ENCODE measurements at places on chromosomes 11 and 22.

DNA sequence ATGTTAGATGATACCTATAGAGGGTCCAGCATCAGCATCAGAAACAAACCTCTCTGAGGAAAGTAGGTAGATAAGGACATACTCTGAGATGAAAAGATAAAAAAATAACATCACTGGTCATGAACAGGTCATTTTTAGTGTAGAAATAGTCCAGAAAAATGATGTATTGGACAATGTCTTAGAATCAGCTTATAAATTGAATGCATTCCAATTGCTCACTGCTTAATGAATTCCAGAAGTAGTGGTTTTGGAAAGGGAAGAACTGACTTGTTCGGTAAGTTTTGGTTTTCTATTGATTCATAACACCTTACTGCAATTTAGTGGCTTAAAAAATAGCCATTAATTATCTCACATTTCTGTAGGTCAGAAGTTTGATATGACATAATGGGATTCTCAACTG is 929.5 kb upstream of the CCDC90B start:
- no peak for DNase-seq

DNA sequence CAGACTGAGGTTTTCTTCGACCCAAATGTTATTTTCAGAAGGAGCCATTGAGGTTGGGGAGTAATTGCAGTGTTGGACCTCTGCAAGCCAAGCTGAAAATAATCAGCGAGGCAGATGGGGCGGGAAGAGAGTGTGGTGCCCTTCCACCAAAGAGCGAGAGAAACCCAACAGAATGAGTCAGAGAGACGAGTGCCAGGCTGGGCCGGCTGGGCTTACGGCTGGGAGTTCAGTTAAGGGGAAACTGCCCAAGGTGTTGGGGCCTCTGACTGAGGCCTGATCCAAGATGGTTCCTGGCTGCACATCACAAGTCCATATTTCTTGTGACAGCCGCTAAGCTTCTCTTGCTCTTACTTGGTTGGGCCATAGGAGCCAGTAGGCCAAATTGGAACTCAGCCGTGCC is 30.4 kb upstream of the CREB3L1 start:
- DNase-seq: no peak

DNA sequence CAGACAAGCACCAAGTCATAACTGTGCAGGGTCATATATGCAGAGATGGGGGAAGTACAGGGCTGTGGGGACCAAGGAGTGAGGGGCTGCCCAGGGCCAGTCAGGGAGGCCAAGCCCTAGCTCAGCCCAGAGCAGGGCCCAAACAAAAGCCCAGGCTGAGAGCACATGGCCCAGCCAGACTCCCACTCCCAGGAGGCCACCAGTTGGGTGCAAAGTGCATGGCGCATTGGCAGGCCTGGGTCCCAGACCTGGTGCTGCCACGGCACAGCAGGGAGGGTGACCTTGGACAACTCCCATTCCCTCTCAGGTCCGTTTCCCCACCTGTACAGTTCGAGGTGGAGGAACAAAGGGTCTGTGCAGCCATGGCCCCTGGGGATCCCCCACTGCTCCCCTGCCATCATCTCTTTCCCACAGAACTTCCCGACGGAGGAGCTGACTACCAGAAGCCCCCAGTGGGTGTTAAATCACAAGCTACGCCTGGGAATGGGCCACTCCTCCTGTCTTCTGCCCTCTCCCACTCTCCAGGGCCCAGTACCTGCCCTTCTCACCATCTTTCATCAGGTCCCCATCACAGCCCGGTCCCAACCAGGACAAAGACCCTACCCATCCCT is 608 bp downstream of the NIPSNAP1 start:
- peak; percentile 14 for DNase-seq

- DNase-seq: peak; percentile 82
Observed at GRCh38 chr22:45228401-45228754, 12.3 kb downstream of the KIAA0930 start.

- DNase-seq: no peak
Observed at GRCh38 chr22:26865021-26865420, 207.6 kb downstream of the MIAT start.

- DNase-seq: no peak
Observed at GRCh38 chr11:133663135-133663985, 131.1 kb upstream of the OPCML start.

- no peak for DNase-seq
Observed at GRCh38 chr11:5242933-5243815, 6.5 kb downstream of the HBG1 start.

DNA sequence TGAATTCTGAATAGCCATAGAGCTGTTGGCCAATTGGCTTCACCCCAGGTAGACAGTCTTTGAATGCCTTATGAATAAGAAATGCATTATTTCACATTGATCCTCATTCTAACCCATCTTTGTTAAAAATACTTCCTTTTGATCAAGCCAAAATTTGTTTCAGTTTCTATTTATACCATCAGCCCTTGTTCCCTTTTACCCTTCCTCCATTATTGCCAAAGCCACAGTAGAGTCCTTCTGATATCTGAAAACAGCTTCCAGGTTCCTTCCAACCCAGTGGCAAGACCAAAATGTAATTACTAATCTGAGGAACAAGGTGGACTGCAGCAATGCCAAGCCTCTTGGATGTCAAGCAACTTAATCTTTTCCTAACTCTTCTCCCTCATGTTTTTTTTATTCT is 458.8 kb downstream of the BUD13 start:
- peak; percentile 42 for DNase-seq

DNA sequence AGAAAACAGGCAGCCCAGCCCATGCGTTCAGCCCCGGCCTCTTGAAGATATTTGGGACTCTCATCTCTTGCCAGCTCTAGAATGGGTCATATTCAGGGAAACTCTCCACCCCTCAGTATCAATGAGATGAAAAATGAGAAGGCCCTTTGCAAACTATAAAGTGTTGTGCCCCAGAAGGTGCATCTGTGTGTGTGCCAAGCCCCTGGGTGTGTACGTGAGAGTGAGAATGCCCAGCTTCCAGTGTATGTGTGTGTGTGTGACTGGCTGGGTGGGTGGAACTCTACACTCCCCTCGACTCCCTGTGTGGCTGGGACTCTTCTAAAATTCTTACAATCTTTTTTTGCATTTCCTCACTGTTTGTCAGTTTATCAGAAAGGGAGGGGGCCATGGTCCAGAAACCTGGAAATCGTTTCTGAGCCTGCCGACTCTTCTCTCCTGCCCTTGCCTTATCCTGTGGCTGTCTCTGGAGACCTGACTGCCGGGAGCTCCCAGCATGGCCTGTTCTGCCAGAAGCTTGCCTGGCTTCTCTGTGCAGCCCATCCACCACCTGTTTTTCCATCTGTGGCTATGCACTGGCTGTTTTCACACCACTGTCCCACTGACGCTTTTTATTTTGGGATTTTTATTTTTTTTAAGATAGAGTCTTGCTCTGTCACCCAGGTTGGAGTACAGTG is 1.2 kb downstream of the P2RY6 start:
- DNase-seq: no peak

DNA sequence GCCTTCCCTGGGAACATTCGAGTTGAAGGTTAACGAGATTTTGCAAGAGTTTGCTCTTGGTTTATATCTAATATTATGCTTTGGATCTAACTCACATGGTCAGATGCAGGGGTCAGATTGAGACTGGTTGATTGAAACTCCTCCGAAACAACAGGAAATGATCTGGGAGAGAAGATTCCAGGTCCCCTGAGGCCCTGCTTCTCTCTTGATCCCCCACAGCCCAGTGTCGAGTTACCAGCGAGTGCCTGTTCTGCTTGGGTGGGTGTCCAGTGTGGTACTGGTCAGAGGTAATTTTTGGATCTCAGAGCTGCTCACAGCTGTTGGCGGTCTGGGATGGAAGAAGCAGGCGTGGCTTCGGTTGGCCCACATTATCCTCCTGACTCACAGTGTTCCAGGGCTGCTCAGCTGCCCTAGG is 9.2 kb downstream of the FBLN1 start:
- no peak for DNase-seq

DNA sequence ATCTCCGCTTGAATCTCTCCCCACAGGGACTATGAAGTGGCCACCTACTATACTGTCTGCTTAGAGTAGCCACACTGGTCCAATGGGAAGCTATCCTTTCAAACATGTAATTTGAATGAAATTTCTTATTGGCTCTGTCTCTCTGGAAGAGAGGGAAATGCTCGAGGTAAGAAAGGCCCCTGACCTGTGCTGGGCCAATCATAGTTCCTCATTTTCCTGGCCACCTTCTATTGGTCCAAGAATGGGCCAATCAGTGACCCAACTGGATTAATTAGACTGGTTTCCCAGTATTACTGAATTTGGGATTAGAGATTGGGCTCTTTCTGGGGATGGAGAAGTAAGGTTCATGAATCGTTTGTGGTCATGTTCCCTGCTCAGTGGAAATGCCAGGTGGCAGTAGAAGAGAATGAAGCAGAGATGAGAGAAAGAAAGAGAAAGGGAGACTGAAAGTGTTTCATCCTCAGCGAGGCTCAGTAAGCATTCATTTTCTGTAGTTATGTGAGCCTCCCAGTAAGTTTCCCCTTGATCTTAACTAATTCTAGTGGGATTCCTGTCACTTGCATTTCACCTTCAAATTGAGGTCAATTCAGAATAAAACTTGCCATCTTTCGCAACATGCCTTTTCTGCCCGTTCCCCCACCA is 8.4 kb upstream of the MMP20 start:
- DNase-seq: no peak

GRCh38 chr11:65960824-65961266 is 689 bp upstream of the SART1 start:
- no peak for DNase-seq

- peak; percentile 44 for DNase-seq
Observed at GRCh38 chr11:119491753-119492510, 69.0 kb upstream of the THY1 start.

GRCh38 chr22:26797910-26798309 is 140.5 kb downstream of the MIAT start:
- no peak for DNase-seq

GRCh38 chr11:113148652-113149051 is 165.7 kb upstream of the TTC12 start:
- DNase-seq: no peak

DNA sequence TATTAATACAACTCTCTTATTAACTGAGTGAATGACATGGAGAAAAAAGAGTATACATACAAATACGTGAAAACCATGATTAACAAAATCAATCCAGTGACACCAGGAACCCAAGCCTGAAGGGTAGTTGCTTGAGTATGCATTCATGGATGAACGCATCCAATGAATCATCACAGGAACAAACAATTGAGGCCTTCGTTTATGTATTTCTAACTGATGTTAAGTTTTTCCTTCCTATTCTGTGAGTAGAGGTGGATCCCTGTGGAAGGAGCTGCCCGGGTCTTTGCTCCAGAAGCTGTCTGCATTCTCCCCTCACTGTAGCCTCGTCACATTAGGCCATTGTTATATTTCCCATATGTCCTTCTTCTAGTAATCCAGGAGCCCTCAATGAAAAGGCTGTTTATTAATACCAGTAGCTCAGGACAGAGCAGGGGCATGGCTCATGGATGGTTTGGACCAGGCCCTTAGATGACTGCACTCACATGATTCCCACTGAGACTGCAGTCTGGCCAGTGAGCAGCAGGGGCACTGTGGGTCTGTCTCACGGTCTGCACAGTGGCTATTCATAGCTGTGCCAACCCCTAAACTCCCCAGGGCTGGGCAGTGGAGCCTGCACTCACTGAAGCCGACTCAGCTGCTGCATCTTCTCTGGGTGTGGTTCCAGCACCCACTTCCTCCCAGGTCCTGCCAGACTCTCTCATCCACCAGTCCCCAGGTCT is 128.1 kb upstream of the TOP3B start:
- DNase-seq: peak; percentile 76

- no peak for DNase-seq
Observed at GRCh38 chr22:47858773-47859306, 1096.4 kb downstream of the TBC1D22A start.

DNA sequence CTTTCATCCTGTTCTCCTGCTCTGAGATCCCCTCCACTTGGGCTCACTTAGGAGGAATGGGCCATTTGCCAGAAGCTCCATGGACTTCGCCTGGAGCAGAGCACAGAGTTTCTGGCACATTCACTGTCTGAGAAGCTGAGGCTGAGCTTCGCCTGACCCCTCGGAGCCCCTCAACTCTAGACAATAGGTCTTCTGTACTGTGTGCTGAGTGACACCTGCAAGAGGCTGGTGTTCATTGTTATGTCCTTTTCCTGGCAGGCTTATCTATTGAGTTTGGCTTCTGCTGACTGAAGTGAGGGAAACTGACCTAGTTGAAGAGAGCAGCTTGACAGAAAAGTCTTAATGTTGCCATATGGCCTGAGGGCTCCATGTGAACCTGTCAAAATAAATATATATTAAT is 124.3 kb downstream of the EHF start:
- no peak for DNase-seq

GRCh38 chr11:59659981-59660380 is 8.9 kb downstream of the PATL1 start:
- DNase-seq: peak; percentile 37

- no peak for DNase-seq
Observed at GRCh38 chr11:126115816-126116331, 53.2 kb upstream of the CDON start.

DNA sequence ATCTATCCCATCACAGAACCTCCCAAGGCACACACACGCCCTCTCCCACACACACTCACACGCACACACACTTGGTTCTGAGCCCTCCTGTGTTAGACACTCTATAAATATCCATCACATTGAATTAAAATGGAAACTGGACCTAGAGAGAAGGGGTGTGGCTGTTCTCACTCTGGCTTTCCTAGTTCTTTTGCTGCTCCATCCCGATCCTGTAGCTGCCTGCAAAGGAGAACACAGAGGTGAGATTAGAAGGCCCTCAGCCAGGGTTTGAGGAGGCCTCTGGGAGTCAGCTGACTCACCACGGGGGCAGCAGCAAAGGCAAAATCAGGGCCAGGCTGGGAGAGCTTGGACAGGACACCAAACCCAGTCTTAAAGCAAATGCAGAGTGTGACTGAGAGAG is 192.3 kb upstream of the CADM1 start:
- DNase-seq: no peak

DNA sequence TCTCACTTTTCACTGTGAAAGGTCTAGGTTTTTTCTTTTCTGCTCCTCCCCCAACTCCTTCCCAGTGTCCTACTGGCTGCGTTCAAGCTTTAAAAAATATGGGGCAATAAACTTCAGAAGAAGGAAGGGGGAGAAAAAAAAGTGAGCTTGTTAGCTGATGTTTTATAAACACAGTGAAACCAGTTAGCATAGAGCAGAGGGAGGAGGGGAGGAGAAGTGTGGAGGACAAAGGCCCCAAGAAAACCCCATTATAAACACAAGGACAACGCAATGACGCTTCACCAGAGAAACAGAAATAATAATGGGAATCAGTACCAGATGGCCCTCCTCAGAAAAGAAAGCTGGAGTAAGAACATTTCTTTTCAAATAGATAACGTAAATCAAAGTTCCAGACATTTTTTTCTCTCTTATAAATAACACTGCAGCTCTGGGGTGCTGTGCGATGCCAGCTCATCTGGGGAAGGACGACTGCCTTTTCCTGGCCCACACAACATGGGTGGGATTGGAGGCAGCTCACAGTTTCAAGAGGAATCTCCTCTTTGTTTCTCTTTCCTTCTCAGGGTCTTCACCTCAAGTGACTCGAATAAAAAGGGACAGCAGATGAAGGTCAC is 235.4 kb upstream of the NARS2 start:
- DNase-seq: no peak
